ENCODE measurements at places on chromosomes 7 and 10.

- no peak for DNase-seq
Observed at GRCh38 chr10:72175149-72175548, 40.7 kb upstream of the ANAPC16 start.

DNA sequence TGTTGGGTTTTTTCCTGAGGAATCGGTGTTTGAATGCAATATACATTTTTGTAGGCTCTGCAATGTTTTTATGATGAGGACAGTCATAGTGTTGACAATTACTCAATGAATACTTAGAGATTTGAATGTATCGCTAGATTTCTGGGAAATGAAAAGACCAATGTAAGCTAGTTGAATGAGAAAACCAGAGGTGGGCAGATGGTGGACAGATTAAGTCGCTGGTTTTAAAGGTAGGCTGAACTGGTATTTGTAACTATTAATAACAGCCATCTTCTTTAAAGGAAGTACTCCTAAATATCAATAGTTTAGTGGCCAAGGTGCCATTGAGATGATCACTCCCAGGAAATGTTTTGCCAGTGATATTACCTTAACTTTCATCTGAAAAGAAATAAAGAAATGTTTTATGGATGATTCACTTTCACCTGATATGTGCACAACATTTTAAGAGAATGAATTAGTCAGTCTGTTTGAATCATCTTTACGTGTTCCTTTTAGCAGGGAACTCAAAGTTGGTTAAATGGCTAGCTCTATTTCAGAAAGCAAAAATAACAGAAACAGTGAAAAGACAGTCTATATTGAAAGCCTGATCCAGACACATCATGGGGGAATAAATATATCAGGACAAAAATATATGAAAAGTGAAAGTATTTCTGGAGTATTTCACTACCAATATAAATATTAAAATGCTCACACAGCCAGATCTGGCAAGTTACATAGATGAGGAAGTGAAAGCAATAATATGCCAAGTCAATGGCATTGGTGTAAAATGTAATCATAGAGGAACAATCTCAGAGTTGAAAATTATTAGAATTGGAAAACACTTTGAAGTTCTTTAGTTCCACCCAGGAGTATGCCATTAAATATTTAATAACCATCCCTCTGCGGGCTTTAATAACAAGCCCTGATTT, 20.7 kb downstream of the MET start:
- DNase-seq, result peak; percentile 75

DNA sequence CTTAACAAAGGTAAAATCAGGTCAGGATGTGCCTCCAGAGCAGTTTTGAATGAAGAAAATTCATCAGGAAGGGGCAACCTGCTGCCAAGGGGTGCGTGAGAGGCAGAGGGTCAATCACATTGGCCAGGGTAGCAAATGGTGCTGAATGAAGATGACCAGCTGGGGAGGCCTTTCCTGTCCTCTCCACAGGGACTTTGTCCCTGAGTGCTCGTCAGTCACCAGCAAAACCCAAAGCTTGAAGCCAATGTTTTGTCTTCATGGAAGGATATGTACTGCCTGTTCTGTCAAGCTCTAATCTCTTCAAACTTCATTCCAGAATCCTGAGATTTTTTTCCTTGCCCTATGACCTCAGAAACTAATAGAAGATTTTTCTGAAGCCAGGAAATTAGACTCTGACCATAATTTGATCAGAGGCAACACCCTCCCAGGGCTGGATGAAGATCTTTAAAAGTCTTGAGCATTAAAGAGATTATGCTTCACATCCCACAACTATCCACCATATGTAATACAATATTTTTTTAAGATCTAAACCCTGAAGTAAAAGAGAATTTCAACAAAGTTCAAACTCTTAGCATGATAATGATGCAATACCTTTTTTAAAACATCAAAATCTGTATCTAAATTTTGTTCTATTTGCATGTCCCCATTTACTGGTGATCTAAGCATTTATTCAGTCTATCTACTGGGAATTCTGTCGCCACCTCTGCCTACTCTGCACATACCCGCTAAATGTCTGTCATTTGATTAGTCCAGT, 243.0 kb downstream of the SNX13 start:
- no peak for DNase-seq

GRCh38 chr7:44666566-44666965, 60.1 kb downstream of the OGDH start:
- no peak for DNase-seq

GRCh38 chr10:49844775-49845595, 82.9 kb upstream of the OGDHL start:
- no peak for DNase-seq

DNA sequence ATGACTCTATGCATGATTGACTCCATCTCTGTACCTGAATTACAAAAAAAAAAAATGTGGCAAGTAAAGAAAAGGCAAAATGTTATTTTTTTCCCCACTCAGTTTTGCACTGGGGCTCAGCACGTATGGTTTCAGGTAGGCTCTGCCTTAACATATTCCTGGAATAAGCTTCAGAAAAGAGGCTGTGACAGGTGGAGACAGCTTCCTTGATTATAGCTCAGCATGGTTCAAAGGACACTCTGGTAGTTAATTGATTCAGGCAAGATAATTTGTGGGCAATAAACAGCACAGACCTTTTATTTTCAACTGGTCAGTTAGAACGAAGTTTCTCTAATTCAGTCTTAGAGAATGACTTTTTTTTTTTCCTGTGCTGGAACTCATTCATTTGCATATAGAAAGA, 347.3 kb downstream of the GALNT17 start:
- no peak for DNase-seq

DNA sequence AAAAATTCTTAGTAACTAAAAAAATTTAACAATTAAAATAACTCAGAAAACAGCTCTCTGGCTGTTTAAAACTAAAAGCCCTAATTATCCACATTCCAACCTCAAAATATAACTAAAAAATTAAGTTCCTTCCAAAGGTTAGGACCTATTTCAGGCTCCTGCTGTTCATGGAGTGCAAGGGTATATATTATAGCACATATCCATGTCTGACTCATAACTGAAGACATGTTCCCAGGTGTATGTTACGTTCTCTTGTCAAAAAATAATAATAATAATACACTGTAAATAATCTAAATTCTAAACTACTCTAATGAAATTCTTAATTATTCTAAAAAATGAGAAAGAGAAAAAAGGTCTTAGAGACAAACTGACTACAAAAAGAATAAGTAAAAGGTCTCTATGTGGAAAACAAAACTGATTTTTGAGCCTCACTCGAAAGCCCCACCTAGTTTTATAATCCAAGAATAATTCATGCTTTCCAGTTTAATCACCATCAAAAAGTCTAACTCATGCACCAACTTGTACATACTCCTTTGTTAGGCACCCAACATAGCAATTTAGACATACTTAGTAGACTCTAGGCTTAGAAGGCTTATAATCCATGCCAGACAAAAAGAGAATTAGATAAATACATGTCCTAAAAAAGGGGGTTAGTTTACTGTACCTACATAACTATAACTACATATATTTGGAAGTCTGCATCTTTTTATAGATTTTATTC, 171.4 kb downstream of the KMT2E start:
- no peak for DNase-seq

DNA sequence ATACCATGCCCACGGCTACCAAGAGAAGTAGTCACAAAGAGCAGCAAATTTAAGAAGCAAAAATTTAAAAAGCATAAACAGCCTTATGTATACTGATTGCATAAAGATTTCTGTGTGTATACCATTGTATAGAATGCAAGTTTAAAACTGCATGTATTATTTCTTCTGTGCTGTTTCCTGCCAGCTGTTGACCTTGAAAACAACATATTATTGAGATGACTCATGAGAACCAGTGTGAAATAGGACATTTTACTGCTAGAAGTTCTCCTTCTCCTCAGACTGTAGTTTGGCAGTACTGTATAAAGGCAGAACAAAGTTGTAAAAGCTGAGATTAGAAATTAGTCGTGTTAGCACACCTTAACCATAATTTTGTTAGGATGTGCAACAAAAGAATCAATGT, 42.3 kb upstream of the SGCE start:
- peak; percentile 13 for DNase-seq

GRCh38 chr7:1290026-1290678, 57.5 kb downstream of the UNCX start:
- no peak for DNase-seq

DNA sequence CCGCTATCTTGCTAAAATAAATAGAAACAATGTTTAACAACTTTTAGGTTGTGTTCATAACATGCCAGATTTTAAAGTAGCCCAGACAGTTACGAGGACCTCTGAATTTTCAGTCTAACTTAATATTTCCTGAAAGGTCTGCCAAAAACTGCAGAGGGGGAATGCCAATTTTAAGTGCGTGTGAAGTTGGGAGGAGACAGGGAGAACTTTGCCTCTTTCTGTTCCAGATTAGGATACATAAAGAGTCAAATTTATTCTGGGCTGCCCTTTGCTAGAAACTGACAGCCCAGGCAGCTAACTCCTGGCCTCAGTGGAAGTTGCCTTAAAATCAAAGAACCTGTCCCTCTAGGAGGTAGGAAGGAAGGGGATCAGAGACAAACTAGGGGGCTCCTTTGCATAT, 52.3 kb upstream of the PIP4K2A start:
- DNase-seq, result no peak
